ENCODE measurements at places on chromosomes 7 and 10.

GRCh38 chr7:100017300-100017699 lies 1.9 kb downstream of the ZKSCAN1 start:
- DNase-seq: no peak

DNA sequence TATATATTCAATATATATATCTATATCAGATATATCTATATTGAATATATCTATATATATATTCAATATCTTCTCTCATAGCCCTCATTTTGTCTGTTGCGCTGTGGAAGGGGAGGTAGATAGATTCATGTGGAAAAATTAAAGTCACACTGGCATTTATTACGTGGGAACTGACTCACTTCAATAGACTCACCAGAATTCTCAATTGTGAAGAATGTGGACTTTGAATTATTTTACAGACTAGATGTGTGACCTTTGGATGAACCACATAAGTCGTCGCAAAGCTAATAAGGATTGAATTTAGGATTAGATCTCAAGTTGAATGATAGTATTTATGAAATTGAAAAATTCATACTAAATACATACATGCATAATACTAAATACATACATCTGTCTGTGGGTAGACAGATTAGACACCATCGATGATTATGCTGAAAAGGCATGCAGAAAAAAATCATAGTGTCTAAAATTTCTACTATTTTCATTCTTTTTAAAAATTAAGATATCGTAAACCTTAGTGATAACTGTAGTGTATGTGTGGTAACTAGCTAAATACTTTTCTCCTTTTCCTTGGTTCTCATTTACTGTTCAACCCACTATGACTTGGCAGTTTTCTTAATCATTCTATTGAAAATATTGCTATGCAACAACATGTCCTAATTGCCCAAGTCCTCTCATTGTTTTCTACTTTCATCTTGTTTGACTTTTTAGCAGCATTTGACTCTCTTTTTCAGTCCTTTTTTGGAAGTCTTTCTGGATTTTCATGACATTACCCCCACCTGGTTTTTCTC lies 61.8 kb upstream of the A1CF start:
- DNase-seq: no peak

DNA sequence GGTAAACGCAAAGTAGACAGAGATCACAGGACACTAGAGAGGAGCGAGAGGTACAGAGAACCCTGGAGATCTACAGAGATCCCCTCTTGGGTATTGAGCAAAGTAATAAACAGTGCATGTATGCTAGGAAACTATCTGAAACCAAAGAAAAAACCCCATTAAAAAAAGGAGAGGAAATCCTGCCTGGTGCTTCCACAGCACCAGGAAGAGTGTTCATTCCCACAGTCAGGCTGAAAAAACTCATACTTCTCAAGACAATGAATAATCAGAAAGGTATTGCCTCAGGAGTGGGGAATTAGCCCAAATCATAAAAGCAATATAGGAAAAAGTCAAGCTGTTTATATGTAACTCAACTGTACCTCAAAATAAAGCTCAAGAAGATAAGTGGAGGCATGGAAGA lies 59.1 kb downstream of the ANKRD26 start:
- DNase-seq: no peak

- no peak for DNase-seq
Observed at GRCh38 chr10:24642921-24643678, 80.6 kb downstream of the ARHGAP21 start.
